Endothelial cell (in vitro differentiated cells): ENCODE measurements at places on chromosomes 5 and 9.
A peak's percentile ranks its signal among the peaks of the same experiment; 100 is the strongest.

GRCh38 chr5:141640698-141641097, 3.9 kb downstream of the RELL2 start:
- no peak for DNase-seq

GRCh38 chr9:125829743-125830142, 82.6 kb downstream of the PBX3 start:
- DNase-seq: no peak

- no peak for DNase-seq
Observed at GRCh38 chr5:58703925-58704555, 121.2 kb downstream of the RAB3C start.

DNA sequence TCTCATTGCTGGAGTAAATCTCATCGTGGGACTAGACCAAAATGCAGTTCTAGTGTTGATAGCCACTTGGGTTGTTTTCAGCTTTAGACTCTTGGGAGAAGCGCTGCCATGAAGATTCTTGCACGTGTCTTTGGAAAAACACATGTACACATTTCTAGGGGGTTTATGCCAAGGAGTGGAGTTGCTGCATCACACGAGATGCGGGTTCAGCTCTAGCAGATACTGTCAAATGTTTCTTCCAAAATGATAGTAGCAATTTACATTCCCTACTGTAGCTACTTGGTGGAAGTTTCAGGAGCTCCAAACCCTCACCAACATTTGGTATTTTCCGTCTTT, 52.3 kb upstream of the CPLX2 start:
- DNase-seq: no peak

- DNase-seq: no peak
Observed at GRCh38 chr5:72463449-72464052, 43.7 kb downstream of the ZNF366 start.

DNA sequence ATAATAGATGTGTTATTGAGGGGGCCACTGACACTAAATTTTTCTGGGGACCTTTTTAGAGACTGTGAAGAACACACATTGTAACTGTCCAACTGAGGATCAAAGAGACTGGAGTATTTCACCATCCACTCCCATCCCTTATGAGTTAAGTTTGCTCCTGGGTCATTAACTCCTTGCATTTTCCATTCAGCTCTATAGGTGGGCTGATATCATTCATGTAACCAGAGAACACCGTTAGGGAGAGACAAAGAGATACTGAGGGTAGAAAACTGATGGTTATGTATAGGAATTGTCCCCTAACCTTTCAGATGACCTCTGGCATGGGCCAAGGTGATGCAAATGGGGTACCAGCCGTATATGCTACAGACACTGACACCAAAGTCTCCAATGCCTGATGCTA, 142.4 kb upstream of the TLR4 start:
- no peak for DNase-seq

GRCh38 chr5:150122158-150122510, 33.5 kb downstream of the PDGFRB start:
- no peak for DNase-seq

DNA sequence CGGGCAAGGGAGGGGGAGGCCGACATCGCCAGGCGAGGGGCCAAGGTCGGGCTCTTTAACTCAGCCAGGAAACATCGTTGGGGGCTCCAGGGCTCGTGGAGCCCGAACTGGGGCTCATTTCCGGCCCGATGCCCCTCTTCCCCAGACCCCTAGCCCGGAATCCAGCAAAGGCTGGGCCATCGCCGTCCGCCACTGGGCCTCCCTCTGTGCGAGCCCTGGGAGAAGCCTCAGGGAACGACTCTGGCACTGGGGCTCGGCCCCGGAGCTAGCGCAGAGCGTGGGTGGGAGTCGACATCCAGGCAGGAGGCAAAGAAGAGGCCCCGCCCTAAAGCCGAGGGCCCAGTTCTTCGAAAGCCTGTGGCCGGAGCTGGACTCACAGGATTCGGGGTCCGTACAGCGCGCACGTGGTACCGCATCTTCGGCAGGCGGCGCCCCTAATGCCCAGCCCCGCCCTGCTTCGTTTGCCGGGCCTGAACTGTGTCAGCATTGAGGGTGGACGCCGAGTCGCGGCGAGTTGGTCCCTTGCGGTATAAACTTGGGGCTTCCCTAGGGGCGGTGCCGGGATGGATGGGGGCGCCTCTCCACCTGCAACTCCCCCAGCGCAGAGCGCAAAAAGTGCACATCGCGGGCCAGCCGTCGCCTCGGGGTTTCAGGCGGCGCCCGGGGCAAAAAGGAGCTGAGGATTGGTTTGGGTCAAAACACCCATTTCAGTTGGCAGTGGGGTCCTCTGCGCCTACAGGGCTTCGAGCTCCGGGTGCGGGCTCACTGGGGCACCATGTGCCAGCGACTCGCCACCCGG, 3.6 kb upstream of the PAX5 start:
- peak; percentile 33 for DNase-seq

- DNase-seq: peak; percentile 13
Observed at GRCh38 chr5:68433923-68434879, 218.6 kb downstream of the PIK3R1 start.

DNA sequence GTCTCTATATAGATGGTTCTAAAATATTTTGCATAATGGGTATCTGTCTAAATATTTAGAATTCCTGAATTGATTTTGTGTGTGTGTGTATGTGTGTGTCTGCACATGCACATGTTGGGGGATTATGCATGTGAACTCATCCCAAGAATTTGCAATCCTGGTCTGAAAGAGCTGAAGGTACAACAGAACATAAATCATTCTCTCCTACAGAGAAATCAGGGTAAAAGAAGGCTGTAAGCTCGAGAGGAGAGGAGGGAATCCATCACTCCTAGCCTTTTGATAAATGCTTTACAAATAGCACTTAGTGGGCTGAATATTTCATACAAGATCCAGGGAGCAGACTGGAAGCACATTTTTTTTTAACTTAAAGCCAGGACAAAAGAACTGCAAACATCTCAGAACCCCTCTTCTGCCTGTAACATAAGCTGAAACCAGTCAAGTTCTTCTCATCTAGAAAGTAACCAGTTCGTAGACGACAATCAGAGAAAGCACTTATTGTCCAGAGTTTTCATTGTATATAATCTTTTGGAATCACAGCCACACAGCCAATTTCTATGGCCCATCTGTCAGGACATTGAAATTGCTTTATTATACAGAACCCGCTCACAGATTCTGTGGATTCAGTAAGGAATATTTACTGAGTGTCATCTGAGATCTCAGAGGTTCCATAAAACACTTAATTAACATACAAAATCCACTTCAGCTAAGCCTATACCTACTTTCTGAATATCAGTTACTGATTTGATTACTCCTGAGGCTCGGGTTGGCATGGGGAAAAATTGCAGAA, 541.4 kb upstream of the ZNF462 start:
- DNase-seq: no peak

DNA sequence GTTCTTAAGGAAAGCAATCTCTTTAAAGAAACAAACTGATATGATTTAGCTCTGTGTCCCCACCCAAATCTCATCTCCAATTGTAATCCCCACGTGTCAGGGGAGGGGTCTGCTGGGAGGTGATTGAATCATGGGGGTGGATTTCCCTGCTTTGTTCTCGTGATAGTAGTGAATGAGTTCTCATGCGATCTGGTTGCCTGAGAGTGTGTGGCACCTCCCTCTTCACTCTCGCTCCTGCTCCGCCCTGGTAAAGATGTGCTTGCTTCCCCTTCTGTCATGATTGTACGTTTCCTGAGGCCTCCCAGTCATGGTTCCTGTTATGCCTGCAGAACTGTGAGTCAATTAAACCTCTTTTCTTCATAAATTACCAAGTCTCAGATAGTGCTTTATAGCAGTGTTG, 412.7 kb upstream of the SMC2 start:
- no peak for DNase-seq

GRCh38 chr5:112013660-112014059, 256.7 kb upstream of the NREP start:
- DNase-seq: no peak

- DNase-seq: no peak
Observed at GRCh38 chr9:107731115-107731762, 241.7 kb upstream of the KLF4 start.

DNA sequence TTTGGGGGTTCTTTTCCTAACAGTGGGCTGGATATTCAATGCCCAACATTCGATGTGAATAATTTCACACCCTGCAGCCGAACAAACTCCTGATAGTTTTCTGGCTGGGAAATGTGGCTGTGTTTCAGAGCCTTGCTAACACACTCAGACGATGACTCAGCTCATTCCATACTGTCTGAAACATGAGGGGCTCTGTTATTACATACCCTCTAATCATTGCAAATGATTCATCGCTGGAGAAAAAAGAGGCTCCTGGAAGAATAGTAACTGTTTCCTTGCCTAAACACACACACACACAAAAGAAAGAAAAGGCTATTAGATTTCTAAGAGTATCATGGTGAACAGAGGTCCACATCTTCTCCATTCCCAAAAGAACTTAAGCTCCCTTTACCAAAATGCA, 75.8 kb downstream of the OXCT1 start:
- DNase-seq: no peak
